Stimulated activated CD4-positive, alpha-beta T cell treated with anti-CD3 and anti-CD28 coated beads, Interleukin-15, amount 100 ng/mL, for 1 hour (primary cell): ENCODE measurements at places on chromosomes 5 and 9.

DNA sequence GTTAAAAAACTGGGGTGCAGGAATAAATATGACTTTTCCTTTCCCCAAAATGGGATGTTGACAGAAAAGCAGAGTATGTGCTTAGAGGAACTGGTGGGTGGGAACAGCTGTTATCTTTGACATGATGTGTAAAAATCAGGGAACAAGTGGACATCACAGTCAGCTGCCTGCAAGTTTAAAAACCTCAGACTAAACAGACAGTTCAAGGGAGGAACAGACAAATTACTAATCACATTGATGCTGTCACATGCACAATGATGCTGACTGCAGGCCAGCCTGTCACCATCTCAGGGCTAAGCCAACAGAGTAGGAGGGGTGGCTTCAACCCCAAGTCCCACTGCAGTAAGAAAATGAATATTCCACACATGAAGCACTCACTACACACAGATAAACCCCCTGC lies 38.2 kb upstream of the UBAP2 start:
- no peak for DNase-seq

DNA sequence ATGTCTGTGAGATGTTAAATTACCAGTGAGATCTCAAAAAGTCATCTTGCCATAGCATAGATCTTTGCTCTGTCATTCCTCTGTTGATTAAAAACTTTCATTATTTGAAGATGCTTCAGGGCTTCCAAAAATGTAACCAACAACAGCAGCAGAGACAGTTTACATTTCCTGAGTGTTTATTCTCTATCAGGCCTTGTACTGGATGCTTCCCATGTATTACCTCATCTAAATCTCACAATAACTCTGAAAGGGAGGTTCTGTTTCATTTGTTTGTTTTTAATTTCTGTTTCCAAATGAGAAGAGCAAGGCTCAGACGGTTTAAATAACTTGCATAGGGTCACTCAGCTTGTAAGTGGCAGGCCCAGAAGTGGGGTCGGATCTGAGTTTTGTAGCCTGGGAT lies 45.2 kb downstream of the MRRF start:
- DNase-seq = no peak

DNA sequence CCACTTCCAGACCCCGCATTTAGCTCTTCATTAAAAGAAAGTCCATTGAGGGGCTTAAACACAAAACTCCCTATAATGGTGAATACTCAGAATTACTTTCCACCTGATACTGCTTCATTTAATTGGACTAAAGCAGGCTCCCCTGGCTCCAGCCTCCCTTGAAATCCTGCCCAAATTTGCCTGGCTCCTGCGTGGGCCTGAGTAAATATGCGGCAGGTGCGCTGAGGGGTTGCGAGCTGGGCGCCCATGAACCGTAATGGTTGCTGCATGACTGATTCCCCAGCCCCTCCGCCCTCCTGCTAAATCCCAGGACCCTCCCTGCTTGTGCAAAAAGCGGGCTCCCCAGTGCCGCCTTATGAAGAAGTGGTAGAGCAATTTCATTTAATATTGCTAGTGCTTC lies 639.7 kb downstream of the BNC2 start:
- DNase-seq = no peak

- no peak for DNase-seq
These were observed 10.8 kb upstream of the FOXD1 start for GRCh38 chr5:73459366-73459765.

- DNase-seq = no peak
These were observed 5.1 kb downstream of the GLRX start for GRCh38 chr5:95817430-95817829.

DNA sequence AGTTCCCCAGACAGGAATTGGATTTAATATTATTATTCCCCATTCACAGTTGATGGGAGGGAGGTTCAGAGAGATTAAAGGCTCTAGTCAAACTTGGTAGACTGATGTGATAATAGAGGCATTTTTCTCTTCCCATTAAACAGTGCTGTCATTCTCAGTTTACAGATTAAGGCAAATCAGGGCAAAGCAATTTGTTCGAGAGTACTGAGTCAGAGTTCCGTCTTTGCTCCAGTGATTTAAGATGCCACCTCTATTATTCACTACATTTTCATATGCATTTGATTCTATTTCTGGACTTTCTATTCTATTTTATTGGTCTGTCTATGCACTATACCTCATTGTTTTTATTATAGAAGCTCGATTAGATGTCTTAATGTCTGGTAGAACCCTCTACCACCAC lies 201.0 kb upstream of the RAI14 start:
- DNase-seq = no peak

DNA sequence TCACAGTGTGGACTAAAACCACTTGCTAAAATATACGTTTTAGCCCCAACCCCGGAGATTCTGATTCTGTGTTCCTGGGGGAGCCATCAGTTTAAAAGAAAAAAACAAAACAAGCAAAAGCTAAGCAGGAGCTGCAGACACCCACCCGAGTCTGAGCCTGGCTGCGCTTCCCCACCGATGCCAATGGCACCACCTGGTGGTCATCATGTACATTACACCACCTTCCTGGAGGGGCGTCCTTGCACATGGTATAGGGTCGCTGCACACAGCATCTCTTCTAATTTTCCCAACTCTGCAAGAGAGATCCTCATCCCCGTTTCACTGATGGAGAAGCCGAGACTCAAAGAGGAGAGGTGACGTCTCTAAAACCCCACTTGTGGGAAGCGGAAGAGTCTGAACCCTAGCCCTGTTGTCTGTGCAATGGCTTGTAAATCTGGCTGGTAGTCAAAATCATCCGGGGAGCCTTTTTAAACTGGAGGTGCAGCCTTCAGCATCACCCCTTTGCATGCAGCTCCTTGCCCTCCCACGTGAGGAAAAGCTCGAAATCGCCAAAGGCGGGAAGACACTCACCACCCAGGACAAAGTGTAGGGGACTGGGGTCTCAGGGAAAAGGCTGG lies 23.1 kb upstream of the CNOT6 start:
- DNase-seq = no peak
